ENCODE measurements at places on chromosomes 2 and 18. TPM values are rescaled to one million over a fixed set of nuclear protein-coding genes. Genes with fewer than 3 reads are reported as not detected.

The ARHGAP25 gene
- not detected for total RNA-seq

The MYO7B gene
- 0.23 TPM for total RNA-seq

The CAPN13 gene
- total RNA-seq: 0.08 TPM

The TPRKB gene
- 78.1 TPM for total RNA-seq

The CRYBA2 gene
- total RNA-seq: not detected

The NEURL3 gene
- total RNA-seq: 1.6 TPM
